ENCODE measurements at places on chromosomes 12 and 14. TPM values are rescaled to one million over a fixed set of nuclear protein-coding genes. Genes with fewer than 3 reads are reported as not detected.

CRACR2A gene
- total RNA-seq: 0.88 TPM

MIPOL1 gene
- 52.1 TPM for total RNA-seq

DNA sequence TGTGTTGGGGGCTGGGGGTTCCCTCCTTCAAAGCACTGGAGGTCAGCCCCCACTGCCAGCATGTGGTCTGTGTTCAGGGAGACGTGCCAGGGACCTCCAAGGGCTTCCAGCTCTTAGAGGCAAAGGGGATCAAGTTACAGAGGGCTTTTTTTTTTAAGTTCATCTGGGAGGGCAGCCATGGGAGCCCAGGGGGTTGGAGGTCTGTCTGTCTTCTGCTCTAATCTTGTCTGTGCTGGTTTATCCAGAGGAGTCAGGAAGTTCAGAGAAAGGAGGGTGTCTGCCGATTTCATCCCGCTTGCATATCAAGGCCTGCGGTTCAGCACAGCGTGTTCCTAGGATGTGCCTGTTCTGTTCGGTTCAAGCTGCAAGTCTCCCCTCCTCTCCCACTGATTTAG is 72.2 kb downstream of the TMEM132C start:
- DNase-seq: peak; percentile 37

DNA sequence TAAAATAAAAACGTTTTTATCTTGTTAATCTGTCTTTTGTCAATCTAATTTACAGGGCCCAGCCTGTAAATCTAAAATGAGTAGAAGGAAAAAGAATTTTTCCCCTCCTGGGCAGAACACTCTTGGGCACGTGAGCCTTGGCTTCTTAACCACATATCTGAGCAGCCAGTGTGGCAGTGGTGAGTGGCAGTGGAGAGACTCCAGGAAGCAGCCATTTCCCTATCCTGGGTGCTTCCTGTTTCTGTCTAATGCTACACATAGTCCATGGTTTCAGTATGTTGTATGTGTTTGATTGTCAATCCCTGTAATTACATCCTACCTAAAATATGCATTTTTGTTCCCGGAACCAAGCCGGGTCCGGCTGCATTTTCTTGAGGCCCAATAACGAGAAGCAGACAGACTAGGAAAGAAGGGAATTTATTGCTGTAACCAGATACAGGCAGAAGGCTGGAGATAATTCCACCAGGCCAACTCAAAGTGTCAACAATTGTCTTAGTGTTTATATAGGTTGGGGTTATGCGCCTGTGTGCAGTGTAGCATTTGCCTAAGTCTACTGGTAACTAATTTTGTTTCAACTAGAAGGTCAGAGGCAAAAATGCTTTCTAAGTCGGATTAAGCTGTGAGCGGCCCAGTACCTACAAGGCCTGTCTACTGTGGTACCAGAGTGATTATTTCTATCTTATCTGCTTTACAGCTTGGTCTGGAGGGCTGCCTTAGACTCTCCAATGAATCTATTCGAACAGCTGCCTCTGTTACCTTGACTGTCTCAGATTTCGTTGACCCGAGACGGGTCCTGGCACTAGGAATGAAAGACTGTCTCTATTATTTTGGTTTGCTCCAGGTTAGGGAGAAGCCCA is 82.4 kb upstream of the RESF1 start:
- DNase-seq: no peak

GRCh38 chr14:38777401-38777800 is 325.6 kb downstream of the SEC23A start:
- DNase-seq: no peak

DNA sequence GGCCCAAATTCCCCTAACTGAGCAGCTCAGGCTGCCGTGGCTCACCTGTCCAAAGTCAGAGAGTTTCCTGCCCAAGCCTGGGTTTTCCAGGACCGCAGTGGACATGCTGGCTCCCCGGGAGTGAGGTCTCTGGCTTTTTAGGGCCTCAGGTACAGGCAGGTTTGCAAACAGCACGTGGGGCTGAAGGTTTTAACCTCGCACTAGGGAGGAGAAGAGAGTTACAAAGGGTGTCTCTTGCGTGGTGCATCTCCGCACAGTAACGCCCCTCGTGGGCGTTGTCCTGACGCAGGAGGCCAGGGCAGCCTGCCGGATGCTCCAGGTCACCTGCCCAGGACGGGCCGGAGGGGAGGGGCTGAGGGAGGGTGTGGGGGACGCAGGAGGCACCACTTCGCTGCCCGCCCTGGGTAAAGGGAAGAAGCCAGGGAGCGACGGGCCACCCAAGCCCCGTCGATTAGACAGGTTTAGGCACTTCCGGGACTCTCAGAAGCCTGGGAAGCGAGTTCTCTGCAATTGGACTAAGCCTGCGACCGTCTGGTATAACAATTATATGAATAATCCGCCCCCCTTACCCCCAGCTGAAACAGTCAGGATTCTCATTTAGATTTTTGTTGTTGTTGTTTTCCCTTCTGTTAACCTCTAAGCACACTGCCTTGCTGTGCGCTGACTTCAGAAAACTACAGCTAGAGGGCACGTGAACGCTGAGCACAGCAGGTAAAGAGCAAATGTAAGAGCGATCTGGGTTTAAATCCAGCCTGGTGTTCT is at the start of gene PAH:
TSS of gene PAH (minus strand) at position 219 of the 762 bp plus-strand sequence. CDS start at position 105, 114 bp downstream.
- no peak for DNase-seq

- DNase-seq: no peak
These were observed 883 bp upstream of the MYL2 start for GRCh38 chr12:110921262-110921661.

- DNase-seq: no peak
These were observed 9.2 kb downstream of the ARHGEF25 start for GRCh38 chr12:57620245-57620935.

DNA sequence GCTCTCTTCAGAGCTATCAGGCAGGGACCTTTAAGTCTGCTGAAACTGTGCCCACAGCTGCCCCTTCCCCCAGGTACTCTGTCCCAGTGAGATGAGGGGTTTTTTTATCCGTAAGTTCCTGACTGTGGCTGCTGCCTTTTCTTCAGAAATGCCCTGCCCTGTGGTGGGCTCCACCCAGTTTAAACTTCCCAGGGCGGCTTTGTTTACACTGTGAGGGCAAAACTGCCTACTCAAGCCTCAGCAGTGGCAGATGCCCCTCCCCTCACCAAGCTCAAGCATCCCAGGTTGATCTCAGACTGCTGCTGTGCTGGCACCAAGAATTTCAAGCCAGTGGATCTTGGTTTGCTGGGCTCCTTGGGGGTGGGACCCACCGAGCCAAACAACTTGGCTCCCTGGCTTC is 46.9 kb upstream of the SLC16A7 start:
- no peak for DNase-seq

DNA sequence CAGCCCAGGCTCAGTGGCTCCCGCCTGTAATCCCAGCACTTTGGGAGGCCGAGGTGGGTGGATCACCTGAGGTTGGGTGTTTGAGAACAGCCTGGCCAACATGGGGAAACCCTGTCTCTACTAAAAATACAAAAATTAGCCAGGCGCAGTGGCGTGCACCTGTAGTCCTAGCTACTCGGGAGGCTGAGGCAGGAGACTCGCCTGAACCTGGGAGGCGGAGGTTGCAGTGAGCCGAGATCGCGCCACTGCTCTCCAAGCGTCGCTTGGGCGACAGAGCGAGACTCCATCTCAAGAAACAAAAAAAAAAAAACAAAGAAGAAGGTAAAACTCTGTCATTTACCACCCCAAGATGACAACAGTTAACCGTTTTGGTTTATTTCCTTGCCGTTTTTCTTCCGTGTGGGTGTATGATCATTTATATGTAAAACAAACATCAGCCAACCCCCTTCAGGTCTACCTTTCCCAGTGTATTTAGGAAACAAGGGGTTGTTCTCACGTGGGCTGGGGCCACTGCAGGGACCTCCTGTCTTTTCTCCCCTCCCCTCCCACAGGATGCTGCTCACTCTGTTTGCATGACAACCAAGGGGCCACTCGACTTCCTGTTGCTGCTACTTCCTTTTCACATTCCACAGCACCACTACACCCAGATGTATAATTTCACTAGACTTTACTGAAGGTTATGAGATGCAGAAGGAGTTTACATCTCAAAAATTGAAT is 13.6 kb downstream of the TTC9 start:
- DNase-seq: no peak

- DNase-seq: no peak
These were observed 1519.3 kb upstream of the TMEM132C start for GRCh38 chr12:126747530-126748149.

DNA sequence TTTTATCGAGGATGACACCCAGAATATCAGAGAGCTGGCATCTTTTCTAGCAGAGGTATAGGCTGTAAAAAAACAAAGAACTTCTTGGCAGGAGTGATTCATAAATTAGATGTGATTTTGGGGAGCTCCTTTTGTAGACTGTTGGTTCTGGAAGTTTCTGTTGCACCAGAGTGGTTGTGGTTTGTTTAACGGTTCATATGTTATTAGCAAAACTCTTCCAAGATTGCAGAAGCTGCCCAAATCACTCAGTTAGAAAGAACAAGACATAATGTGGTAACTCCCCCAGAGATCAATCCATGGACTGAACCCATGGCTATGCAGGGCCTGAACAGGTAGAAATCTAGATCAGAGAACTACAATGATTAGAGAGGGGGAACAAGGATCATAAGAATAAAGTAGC is 6.7 kb upstream of the RNASE10 start:
- DNase-seq: no peak

DNA sequence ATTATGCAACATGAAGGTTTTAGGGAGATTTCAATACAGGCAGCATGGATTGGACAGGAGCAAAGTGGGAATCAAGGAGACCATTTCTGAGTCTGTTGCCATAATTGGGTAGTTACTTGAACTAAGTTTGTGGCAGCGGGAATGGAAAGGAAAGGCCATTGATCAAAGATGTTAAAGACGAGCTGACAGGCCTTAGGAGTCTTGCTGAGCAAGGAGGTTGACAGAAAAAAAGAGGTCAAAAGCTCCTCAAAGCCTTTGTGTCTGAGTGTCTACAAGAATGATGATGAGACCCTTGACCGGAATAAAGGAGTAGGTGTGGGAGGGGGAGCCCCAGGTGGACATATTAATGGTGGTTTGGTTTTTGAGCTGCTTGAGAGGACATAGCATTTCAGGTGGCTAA is 9.4 kb downstream of the PLEKHA5 start:
- no peak for DNase-seq
